ENCODE measurements at places on chromosomes 2 and 18.

GRCh38 chr18:49582579-49582978 is 20.7 kb downstream of the LIPG start:
- DNase-seq: no peak

GRCh38 chr18:78871618-78872017 is 108.0 kb upstream of the SALL3 start:
- no peak for DNase-seq

GRCh38 chr2:226270285-226271058 is 529.1 kb downstream of the IRS1 start:
- no peak for DNase-seq

DNA sequence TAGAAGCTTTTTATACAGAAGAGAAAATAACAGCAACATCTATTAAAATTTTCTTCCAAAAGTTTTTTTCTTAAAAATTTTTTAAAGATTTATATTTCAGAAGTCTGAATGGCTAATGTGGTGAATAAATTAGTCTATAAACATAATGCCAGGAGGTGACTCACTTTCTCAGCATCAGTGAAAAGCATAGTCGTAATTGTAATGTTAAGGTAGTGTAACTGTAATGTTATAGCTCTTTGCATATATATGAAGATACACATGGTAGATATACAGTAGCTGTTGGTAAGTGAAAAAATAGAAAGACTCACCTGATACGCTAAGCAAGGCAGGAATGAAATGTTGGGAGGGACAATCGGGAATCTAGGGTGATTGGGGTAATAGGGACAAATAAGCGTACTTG is 5.5 kb downstream of the TIMM21 start:
- DNase-seq: no peak

- no peak for DNase-seq
These were observed 283.2 kb downstream of the CYRIA start for GRCh38 chr2:16382451-16382850.

All from chondrocyte (in vitro differentiated cells).